Hypothalamus (tissue), 51 donors: ENCODE measurements at places on chromosomes 4 and X.

DNA sequence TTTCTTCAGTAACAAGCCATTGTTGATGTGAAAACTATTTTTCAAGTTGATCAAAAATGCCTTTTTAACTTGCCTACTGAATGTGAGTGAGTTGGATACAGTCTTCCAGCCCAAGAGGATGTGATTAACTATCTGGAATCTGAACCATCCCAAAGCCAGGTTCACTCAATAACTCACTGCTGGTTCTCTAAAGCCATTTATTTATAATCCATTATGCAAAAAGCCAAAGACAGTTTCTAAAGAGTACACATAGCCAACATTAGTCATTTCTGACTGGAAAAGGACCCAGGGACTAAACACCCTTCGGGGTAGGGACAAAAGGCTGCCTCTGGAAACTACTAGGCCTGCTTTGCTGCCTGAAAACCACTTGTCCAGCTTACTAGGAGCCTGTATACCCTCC is 109.6 kb downstream of the SHROOM4 start:
- DNase-seq, result no peak

- no peak for DNase-seq
Measured at GRCh38 chr4:19010761-19011160, 989.2 kb upstream of the LCORL start.

DNA sequence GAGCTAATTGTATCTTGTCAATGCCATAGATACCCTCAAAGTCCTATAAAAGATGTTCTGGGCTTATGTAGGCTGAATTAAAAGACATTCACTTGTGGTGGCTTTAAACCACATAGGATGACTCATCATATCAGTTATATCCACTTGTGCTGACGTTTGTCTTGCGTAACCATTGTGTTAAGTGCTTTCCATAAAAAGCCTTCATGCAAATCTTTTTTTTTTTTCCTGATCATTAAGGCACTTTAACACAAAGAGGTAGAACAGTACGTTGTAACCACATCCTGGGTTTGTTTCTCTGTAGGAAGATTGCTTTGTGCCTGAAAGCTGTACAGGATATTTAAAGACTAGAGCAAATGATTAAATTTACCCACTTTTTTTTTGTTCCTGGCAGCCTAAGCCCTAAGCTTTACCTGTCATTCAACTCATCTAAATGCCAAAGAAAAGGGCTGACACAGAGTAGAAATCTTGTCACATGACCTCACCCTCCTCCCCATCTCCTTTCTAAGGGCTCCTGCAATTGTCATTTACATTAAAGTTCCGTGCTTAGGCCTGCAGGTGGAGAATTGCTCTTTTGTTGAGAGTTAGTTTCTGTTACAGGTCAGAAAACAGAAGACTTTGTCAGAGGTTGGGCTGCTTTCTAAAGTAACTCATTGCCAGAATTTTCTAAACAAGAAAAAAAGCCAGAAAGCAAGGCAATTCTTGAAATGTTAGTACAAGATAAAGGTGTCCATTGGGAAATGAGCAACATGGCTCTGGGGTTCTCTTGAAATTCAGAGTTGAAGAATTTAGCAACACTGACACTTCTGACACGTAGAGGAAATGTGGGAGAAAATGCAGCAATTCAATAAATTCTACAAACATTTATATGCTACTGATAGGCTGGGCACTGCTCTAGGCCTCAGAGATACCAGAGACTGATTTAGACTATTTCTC is 555.6 kb downstream of the PPARGC1A start:
- DNase-seq, result no peak

GRCh38 chr4:16992566-16993225 is 94.3 kb upstream of the LDB2 start:
- no peak for DNase-seq

DNA sequence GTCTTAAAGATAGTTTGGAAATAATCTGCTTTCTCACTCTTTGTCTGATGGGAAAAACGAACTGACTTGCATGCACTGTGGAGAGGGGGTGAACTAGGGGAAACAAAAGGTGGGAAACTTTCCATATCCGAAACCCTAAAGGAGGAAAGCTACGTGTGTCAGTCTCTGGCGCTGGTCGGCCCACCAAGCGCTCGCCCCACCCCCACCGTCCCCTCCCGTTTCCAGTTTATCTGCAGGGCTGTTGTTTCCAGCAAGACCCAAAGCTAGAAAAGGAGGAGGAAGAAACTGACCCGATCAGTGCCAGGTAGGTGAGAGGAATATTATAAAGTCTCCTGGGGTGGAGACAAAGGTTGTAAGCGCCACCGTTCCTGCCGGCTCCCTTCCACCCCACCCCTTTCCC is 552 bp downstream of the TCEAL9 start:
- DNase-seq, result peak; percentile 19

- DNase-seq, result no peak
Measured at GRCh38 chr4:95957759-95958158, 117.9 kb downstream of the PDHA2 start.

GRCh38 chrX:87516717-87517121 is 883 bp upstream of the KLHL4 start:
- DNase-seq, result no peak

GRCh38 chr4:24932515-24933225 is 19.8 kb upstream of the CCDC149 start:
- no peak for DNase-seq

DNA sequence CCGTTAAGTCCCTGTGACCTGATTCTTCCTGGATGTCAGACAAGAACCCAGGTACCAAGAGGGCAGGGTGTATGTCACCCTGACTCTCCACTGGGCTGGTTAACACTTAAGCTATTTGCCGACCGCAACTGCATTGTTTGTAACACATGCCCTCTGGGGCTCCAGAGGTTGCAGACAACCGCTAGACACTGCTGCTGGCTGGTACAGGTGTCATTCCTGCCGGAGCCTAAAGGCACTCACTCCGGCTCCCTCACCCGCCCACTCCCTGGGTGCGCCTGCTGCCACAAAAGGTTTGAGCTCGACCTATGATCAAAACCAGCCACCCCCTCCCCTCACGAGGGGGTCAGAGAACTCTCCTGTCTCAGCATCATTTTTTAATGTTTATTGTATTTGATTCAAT is 208.2 kb downstream of the FAT4 start:
- no peak for DNase-seq

GRCh38 chrX:132591719-132592275 is 103.0 kb upstream of the MBNL3 start:
- no peak for DNase-seq

GRCh38 chr4:123312951-123313592 is 83.5 kb upstream of the SPRY1 start:
- no peak for DNase-seq

DNA sequence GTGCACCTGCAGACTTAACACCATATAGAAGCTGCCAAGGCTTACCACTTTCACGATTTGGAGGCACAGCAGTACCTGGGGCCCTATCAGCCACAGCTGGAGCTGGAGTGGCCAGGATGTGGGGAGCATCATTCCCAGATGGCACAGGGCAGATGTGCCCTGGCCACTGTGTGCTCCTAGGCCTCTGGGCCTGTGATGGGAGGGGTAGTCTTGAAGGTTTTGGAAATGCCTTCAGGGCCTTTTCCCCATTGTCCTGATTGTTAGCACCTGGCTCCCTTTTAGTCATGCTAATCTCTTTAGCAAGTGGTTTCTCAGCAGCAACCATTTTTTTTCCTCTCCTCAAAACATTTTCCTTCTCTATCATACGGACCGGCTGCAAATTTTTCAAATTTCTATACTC is 490.2 kb downstream of the RAB28 start:
- DNase-seq, result no peak
